Metanephros (tissue), 2 donors: ENCODE measurements at places on chromosomes 3 and 15. TPM values are rescaled to one million over a fixed set of nuclear protein-coding genes. Genes with fewer than 3 reads are reported as not detected.

The CD276 gene
- 112 TPM for total RNA-seq

The IFT122 gene
- total RNA-seq = 66.4 TPM

The FETUB gene
- not detected for total RNA-seq

The NEK4 gene
- total RNA-seq = 34.4 TPM

The UMPS gene
- total RNA-seq = 37.8 TPM

The KBTBD8 gene
- total RNA-seq = 1.7 TPM

The CISH gene
- 36.6 TPM for total RNA-seq
